Fibroblast of skin of scalp (primary cell): ENCODE measurements at places on chromosomes 4 and X.
A peak's percentile ranks its signal among the peaks of the same experiment; 100 is the strongest.

GRCh38 chr4:182258441-182259000 lies 15.3 kb downstream of the TENM3 start:
- DNase-seq: no peak

DNA sequence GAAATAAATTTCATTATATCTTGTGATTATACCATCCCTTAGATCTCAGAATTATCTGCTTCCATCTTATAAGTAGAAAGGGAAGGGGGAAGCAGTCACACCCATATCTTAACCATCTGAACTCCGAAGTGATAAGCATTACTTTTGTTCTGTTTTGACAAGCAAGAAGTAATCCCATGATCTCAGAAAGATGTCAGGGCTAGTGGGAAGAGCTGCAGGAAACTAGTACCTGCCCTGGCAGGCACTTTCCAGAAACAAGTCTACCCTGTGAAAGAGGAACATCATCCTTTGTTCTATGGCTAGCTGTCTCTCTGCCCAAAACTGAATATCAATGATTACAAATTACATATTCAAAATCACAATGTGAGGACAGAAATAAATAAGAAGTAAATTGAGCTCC lies 244.4 kb downstream of the SPOCK3 start:
- DNase-seq: no peak

DNA sequence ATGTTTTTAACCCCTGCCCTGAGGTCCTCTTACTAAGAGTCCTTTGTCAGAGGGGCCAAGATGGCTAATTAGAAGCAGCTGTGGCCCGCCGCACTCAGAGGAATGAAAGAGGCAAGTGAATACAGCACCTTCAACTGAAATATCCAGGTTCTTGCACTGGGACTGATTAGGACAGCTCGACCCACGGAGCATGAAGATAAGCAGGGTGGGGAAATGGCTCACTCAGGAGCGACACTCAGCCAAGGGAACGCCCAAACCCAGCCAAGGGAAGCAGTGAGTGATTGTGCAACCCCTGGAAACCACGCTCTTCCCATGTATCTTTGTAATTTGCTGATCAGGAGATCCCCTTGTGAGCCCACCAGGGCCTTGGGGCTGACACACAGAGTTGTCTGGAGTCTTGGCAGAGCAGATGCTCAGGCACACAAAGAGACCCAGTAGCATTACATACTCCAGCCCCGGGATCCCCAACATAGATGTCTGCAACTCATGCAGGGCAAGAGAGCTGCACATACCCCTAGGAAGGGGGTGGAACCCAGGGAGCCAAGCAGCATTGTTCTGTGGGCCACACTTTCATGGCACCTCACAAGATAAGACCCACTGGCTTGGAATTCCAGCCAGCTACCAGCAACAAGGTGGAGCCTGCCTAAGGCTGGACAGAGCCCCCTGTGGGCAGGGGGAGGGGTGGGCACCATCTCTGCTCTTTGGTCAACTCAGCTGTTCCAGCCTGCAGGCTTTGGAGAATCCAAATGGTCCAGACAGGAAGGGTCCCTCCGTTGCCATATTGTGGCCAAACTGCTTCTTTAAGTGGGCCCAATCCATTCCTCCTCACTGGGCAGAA lies 23.3 kb downstream of the F8A3 start:
- no peak for DNase-seq

- DNase-seq: no peak
These were observed 38.9 kb downstream of the STARD8 start for GRCh38 chrX:68686097-68686977.

- DNase-seq: no peak
These were observed 35.0 kb upstream of the CLCN4 start for GRCh38 chrX:10121787-10122186.

DNA sequence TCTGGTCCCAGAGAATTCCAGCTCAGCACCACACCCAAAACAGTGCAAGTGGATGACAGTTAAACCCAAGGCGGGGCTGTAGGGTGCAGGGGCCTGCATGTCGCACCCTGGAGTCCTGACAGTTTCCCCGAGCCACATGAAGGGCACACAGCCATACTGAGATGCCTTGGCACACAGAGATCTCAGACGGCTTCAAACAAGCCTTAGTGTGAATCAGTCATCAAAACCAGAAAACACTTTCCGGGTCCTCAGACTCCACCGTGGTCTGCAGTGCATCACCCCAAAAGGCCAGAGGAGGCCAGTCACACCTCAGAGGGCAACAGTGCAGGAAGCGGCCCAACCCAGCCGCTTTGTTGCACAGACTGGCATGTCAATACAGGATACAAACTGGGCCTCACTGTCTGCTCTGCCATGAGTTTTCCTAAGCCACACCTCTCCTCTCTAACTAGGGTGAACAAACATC lies 64.6 kb upstream of the ENPP6 start:
- DNase-seq: no peak

DNA sequence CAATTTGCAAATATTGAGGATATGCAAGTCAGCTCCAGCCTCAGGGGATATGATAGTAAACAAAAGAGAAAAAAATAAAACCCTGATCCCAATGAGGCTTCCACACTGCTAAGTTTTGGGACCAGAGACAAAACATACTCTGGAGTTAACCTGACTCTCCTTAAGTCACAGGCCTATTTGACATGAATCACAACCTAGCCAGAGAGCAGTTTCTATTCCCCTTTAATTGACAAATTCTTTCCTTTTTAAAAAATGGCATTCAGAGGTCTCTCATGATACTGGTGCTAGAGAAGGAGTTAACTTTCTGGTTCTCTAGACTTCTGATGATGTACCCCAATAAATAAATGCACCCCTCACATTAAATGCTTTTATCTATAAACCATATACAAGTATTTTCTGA lies 8.8 kb downstream of the ACSL1 start:
- DNase-seq: no peak

- peak; percentile 63 for DNase-seq
These were observed 2050.7 kb downstream of the ARAP2 start for GRCh38 chr4:34193451-34194154.

- peak; percentile 87 for DNase-seq
These were observed 25.4 kb downstream of the SEC31A start for GRCh38 chr4:82865592-82865991.

DNA sequence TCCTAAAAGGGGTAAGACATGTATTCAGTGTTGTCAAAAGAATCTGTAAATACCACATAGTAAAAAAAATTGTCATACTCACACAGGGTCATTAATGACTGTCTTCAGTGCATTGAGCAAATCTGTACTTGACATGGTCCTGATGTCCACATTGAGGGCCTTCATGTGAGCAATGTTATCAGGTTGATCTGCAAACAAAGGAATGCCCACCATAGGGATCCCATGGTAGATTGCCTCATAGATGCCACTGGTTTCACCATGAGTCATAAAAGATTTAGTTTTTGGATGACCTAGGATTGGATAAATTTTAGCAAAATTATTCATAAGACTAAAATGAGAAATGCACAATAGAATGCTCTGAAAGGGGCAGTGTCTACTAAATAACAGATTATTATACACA lies 38.1 kb upstream of the UGT2B15 start:
- DNase-seq: no peak

GRCh38 chr4:65917486-65917885 lies 247.2 kb upstream of the EPHA5 start:
- DNase-seq: peak; percentile 73

DNA sequence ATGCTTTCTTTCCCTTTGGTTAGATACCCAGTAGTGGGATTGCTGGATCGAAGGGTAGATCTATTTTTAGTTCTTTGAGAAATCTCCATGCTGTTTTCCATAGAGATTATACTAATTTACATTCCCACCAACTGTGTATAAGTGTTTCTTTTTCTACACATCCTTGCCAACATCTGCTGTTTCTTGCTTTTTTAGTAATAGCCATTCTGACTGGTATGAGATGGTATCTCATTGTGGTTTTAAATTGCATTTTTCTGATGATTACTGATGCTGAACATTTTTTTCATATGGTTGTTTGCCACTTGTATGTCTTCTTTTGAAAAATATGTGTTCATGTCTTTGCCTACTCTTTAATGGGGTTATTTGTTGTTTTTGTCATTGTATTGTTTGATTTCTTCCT lies 6.6 kb upstream of the AGA start:
- DNase-seq: peak; percentile 83

- DNase-seq: no peak
These were observed 135.7 kb upstream of the MAMLD1 start for GRCh38 chrX:150227321-150227860.

- no peak for DNase-seq
These were observed 2329.9 kb downstream of the ARAP2 start for GRCh38 chr4:33914386-33914785.

GRCh38 chr4:152607178-152607577 lies 71.3 kb upstream of the FBXW7 start:
- no peak for DNase-seq

DNA sequence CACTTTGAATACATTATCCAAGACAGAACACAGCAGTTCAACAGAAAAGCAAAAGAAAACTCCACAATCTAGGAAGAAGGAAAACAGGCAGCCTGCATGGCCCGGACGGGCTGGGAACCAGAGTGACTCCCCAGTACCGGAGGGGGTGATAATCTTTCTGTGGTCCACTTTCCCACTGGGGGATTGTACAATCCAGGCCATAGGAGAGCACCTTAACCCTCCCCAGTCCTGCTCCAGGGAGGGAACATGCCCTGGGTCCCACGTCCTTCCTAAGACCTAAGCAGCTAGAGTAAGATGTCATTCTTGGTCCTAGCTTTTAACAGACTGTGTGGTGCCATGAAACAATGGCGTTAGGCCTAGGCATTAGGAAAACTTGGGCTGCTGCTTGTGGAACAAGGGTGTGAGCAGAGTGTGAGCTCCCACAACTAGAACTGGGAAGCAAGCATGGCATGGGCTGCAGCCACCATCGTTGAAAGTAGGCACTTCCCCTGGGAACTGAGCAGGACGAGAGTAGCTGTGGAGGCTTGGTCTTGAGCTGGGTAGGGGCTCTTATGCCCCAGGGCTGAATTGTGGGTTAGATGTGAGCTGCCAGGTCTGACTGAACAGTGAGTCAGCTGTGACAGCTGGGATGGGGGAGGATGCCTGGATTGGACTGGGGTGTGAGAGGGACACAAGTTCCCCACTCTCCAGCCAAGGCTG lies 42.4 kb downstream of the NAT8L start:
- DNase-seq: peak; percentile 9

DNA sequence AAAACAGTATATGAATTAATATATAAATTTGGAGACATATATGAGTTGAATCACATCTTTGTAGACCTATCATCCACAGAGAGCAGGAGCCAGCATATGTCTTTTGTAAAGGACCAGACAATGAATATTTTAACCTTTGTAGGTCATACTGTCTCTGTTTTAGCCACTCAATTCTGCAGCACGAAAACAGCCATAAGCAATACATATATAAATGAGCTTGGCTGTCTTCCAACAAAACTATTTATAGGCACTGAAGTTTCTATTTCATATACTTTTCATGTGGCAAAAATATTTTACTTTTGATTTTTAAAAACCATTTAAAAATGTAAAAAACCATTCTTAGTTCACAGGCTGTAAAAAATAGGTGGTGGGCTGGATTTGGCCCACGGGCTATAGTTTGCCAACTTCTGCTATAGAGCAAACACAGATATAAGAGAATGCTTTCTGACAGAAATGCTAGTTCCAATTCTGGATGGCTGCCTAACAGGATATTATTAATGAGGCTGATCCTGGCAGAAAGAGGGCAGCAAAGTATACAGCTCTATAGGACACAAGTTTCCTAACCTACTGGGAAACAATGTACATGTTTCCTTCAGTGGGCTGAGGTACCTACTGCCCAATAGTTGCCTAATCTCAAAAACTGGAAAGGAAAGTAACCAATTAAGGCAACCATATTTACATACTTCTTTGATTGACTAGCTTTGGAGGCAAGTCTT lies 58.1 kb upstream of the UCP1 start:
- DNase-seq: peak; percentile 12

DNA sequence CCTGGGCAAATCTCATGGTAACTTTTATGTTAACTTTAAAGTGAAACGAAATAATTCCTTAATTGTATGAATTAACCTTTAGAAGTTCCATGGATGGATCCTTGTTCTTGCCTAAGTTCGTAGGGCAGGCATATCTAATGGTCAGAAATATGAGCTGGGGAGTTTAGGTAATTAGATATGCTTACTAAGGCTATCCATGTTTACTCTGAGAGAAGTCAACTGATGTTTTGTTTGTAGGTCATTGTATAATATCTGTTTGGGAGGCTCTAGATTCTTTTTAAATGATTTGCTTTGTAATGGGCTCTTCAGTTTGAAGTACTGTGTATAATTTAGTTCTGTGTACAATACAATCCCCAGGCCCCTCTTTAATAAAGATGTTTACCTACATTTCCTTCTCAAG lies 117.0 kb downstream of the DCK start:
- DNase-seq: no peak

GRCh38 chr4:119550857-119551532 lies 77.6 kb downstream of the PDE5A start:
- DNase-seq: peak; percentile 11

- peak; percentile 48 for DNase-seq
These were observed 1.2 kb downstream of the CD38 start for GRCh38 chr4:15779306-15779705.

GRCh38 chr4:65416891-65417290 lies 253.4 kb downstream of the EPHA5 start:
- peak; percentile 51 for DNase-seq

DNA sequence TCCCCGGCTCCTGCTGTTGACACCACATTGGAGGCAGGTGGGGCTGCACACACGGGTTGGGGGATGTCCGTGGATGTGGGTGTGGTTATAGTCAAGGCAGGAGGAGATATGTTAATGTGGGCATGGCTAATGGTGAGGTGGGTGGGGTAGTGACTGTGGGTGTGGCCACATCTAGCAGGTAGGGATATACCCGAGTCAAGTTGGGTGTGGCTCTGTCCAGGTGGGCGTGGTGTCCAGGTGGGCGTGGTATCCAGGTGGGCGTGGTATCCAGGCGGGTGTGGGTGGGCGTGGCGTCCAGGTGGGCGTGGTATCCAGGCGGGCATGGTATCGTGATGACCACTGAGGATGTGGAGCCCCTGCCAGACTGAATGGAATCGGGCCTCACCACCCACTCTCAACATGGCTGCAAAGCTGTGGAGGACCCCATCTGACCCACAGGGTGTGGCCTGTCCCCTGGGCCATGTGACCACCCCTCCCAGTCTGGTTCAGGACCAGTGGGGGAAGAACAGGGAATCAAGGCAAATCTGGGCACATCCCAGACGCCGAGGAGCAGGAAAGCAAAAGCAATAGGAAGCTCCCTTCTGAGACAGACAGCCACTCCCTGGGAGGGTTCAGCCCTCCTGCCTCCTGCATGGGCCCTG lies 21.0 kb downstream of the MAN2B2 start:
- DNase-seq: no peak

GRCh38 chrX:153410373-153410772 lies 899 bp upstream of the ZFP92 start:
- DNase-seq: no peak
